ENCODE measurements at places on chromosomes 13 and 19. TPM values are rescaled to one million over a fixed set of nuclear protein-coding genes. Genes with fewer than 3 reads are reported as not detected.
A peak's percentile ranks its signal among the peaks of the same experiment; 100 is the strongest.

GRCh38 chr19:40688309-40688708 is 2.1 kb downstream of the NUMBL start:
- no peak for DNase-seq

- peak; percentile 37 for DNase-seq
Observed at GRCh38 chr13:76245211-76245610, 609.1 kb downstream of the LMO7 start.

DNA sequence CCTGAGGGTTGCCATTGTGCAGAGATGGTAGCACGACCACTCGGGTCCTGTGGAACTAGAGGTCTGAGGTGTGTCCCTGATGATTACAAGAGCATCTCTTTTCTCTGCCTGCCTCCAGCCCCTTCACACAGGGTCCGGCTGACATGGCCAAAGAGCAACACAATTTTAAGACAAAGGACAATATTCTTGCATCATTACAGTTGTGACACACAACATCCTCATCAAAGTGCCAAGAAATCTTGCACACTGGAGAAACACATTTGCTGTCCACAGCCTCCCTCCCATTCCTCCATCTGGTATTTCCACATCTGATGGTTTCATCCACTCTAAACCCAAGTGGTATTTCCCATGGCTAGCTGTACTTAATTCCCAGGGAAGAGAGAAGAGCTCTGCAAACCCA is 12.8 kb downstream of the COL4A1 start:
- no peak for DNase-seq

GRCh38 chr13:30354493-30355383 is 47.4 kb upstream of the KATNAL1 start:
- no peak for DNase-seq

GRCh38 chr13:45333251-45333976 is 7.6 kb downstream of the TPT1 start:
- no peak for DNase-seq

GRCh38 chr19:35090506-35091214 is 25.0 kb upstream of the FXYD3 start:
- DNase-seq: peak; percentile 65

DNA sequence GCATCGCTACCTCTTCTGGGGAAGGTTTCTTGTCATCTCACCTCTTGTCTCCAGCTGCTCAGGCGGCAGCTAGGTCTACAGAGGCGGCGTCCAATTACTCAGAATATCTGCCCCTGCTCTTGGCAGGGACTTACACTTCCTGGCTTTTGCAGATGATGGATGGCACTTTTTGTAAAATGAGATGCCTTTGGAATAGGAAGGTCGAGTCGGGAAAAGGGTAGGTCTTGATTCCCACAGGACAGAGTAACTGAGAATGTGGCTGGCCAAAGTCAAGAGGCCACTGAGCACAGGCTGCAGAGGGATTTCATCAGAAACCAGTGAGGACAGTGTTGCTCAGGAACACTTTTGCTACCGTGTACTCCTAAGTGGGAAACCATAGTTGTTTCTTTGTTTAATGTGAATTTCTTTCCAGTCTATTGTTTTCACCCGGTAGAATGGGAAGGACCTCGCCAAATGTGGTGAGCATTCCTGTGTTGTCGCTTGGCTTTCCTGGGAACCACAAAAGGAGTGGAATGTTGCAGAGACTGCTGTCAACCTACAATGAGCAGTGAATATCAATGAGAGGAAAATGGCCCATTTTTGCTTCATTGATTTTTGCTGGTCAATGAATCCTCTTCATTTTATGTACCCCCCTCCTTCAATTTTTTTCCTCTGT is 383.7 kb downstream of the HS6ST3 start:
- DNase-seq: no peak

DNA sequence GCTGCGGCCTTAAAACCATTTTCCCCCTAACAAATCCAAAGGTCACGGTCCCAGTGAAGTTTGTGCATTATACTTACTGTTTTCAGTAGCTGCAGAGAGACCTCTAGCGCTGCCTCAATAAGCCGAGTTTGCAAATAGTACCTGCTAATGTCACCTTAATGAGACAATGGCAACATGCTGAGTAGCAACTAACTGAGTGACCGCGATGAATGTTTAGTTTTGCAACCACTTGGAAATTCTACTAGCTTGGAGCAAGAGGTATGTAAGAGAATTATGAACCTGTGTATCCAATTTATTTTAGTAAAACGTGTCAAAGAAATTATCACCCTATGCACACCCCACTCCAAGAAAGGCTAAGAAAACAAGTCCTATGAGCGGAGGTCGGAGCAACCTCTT is 1.2 kb downstream of the KPNA3 start:
- DNase-seq: peak; percentile 44

GRCh38 chr19:10115392-10116084 is 4.0 kb downstream of the P2RY11 start:
- DNase-seq: no peak

- DNase-seq: no peak
Observed at GRCh38 chr19:19562665-19563347, 24.7 kb downstream of the CILP2 start.

DNA sequence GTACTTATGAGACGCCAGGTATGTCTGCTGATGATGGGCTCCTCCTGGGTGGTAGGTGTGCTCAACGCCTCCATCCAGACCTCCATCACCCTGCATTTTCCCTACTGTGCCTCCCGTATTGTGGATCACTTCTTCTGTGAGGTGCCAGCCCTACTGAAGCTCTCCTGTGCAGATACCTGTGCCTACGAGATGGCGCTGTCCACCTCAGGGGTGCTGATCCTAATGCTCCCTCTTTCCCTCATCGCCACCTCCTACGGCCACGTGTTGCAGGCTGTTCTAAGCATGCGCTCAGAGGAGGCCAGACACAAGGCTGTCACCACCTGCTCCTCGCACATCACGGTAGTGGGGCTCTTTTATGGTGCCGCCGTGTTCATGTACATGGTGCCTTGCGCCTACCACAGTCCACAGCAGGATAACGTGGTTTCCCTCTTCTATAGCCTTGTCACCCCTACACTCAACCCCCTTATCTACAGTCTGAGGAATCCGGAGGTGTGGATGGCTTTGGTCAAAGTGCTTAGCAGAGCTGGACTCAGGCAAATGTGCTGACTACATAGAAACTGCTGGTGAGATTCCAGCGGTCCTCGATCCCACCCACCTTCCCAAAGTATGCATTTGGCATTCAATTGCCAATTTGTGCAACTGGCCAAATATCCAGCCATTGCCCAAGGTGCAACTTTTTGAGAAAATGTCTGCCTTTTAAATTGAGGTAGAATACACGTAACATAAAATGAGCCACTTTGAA is 10.2 kb downstream of the OR2Z1 start:
- no peak for DNase-seq

GRCh38 chr13:35858665-35859064 is 272.5 kb downstream of the DCLK1 start:
- no peak for DNase-seq

DNA sequence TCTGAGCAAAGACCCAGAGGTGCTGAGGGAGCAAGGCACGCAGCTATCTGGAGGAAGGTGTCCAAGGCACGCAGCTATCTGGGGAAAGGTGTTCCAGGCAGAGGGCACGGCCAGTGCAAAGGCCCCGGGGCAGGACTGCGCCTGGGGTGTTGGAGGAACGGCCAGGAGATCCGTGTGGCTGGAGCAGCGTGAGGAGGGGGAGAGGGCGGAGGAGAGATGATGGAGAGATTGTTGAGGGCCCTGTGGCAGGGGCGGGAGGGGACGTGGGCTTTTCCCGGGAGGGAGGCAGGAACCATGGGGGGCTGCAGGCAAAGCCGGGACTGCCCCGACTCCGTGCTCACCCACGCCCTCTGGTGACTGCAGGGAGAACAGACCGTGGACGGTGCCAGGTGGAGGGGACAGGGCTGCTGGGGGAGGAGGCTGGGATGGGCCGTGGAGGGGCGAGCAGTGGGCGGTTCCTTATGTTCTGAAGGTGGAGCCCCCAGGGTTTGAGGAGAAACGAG is 13.3 kb upstream of the MISP start:
- peak; percentile 52 for DNase-seq

- DNase-seq: no peak
Observed at GRCh38 chr13:74576420-74576819, 442.2 kb upstream of the KLF12 start.

- DNase-seq: peak; percentile 41
Observed at GRCh38 chr13:41384749-41385503, 72.4 kb upstream of the RGCC start.

DNA sequence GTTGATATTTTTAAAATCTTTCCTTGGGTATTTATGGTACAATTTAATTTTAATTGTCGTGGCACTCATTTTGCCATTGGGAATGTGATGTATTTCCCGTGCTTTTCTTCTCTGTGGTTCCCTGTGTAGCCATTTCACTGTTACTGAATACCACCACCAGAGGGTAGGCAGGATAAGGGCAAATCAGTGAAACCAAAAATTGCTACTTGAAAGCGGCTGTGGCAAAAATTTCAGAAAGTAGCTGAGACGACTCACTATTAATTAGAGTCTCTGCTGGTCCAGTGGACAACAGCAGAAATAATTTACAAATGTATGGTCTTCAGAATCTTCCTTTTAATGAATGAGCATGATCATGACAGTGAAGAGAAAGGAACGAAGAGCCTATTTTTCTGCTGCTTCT is 34.4 kb upstream of the MIR17HG start:
- peak; percentile 78 for DNase-seq

DNA sequence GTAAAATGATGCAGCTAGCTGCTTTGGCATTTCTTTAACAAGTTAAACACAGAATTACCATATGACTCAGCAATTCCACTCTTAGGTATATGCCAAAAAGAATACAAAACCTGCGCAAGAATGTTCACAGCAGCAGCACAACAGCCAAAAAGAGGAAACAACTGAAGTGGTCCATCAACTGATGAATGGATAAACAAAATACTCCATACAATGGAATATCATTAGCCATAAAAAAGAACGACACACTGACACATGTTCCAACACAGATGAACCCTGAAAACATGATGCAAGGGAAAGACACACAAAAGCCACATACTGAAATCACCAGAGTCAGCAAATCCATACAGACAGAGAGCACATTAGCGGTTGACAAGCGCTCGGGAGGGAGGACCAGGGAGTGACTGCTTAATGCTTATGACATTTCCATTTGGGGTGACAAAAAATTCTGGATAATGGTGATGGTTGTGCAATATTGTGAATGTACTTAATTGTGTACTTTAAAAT is 3.0 kb downstream of the PCID2 start:
- DNase-seq: no peak

DNA sequence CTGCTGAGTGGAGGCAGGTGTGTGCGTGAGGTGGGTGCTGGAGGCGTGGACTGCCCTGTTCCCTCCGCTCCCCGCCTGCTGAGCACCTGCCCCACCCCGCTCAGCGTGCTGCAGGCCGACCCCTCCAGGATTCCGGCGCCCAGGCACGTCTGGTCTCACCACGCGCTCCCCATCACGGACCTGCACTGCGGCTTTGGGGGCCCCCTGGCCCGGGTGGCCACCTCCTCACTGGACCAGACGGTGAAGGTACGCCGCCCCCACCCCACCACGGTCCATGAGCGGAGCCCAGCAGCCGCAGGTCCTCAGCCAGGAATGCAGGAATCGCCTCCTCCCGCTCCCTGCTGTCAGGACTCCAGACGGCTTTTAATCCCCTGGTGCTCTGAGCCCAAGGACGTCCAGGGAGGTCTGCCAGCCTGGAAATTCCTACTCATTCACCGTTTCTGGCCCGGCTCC is 6.0 kb downstream of the WDR18 start:
- DNase-seq: no peak

DNA sequence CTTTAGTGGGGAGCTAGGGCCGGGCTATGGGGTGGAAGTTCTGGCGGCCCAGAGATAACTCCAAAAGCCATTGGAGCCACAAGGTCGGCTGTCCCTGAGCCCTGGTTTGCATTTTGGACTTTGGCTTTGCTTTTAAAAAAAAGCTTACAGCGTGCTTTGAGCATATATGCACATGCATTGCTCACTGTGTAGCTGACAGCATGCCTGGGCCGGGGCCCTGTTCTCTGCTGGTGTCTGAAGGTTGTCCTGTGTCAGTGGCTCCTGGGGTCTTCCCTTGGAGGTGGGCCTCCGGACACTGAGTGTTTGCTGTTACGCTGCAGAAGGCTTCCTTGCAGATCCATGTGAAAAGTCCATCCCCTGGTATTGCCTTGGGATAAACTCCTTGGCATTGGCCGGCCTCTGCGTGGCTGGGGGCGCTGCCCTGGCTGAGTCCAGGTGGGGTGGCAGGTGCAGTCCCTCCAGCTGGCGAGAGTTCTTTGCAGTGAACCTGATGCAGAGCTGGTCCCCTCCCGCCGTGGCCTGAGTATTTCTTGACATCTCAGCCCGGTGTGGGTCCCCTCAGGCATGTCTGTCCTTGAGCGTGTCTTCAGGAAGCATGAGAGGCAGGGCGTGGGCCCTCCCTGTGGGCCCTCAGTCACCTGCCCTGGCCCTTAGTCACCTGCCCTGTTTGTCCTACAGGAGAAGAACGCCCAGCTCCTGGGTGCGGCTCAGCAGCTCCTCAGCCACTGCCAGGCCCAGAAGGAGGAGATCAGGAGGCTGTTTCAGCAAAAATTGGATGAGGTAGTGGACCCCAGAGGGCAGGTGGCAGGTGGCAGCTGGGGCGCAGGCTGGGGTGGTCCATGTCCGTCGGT is 23.0 kb downstream of the PLEKHJ1 start:
- no peak for DNase-seq

DNA sequence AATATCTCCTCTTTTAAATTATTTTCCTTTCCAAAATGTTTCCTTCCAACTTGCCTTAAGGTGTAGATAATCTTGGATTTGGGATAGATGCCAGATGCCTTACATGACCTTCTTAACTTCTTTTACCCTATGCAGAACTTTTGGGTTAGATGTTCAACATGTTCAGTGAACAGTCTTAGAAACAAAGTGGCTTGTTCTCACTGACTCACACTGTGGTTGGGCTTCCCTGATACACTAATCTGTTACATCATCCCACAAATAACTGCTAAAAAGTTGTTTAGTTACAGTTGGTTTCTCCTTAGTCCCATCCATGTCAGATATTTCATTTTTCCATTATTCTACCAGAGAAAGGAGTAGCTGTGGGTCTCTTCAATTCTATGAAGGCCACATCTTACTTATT is 2638.2 kb downstream of the PCDH9 start:
- no peak for DNase-seq

DNA sequence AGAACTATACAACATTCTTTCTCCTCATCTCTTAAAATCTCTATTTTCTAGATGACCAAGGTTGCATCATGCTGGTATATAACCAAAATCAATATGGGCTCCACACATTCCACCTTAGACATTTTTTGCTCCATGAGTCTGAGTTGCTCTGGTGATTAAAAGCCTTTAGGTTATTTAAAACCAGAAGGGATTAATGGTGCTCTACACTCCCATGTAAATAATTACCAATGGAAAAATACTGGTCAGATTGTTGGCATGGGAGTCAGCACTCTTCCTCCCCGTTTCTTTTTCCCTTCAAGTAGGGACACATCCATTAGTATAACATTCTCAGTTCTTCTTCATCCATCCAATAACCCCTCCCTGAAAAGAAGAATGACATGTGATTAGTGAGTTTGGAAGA is 747.7 kb downstream of the PCDH17 start:
- no peak for DNase-seq

- no peak for DNase-seq
Observed at GRCh38 chr19:29881386-29881785, 60.7 kb upstream of the URI1 start.

- DNase-seq: no peak
Observed at GRCh38 chr19:5179256-5179655, 161.4 kb downstream of the PTPRS start.

Gene RAB3D
- total RNA-seq: 9.3 TPM

Gene CLDND2
- not detected for total RNA-seq

Gene CYP2F1
- not detected for total RNA-seq

Gene ATXN8OS
- not detected for total RNA-seq

Gene RXFP2
- not detected for total RNA-seq

Gene GAMT
- total RNA-seq: 16.4 TPM

Gene LNX2
- 14.8 TPM for total RNA-seq

Gene IRGC
- not detected for total RNA-seq

Gene UBE2L5
- not detected for total RNA-seq

All from SK-MEL-5 (cell line).